ENCODE measurements at places on chromosomes 1 and 21.

DNA sequence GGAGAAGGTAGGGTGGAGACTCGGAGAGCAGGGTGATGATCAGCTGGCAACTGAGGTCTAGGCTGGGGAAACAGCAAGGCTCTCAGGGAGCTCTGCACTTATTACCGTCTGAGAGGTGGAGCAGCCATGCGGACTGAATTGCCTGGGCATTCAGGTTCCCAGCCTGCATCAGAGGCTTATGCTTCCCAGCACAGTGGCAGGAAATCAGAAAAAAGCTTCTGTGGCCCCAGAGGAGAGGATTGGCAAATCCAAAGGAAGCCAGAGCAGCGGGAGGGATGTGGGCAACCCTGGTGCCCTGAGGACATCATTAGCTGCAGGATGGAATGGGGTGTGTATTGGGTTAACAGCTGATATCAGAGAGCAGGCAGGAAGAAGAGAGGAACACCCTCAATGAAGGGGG is 374.1 kb upstream of the POU3F1 start:
- no peak for DNase-seq

- DNase-seq = no peak
Measured at GRCh38 chr1:92838519-92838918, 6.7 kb downstream of the RPL5 start.

DNA sequence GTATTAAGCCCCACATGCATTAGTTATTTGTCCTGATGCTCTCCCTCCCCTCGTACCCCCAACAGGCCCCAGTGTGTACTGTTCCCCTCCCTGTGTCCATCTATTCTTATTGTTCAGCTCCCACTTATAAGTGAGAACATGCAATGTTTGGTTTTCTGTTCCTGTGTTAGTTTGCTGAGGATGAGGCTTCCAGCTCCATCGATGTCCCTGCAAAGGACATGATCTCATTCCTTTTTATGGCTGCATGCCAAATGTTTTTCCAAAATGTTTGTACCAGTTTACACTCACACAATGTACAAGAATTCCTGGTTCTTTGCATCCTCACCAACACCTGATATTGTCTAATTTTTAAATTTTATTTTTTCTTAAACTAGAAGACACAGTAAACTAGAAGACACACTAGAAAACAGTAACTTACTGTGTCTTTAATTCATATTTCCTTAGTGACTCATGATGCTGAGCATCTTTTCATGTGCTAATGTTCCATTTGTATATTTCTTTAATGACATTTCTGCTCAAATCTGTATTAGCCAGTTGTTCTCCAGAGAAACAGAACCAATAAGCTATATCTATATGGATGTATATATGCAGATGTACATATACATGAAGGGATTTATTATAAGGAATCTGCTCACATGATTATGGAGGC is 19.4 kb upstream of the USP1 start:
- no peak for DNase-seq

DNA sequence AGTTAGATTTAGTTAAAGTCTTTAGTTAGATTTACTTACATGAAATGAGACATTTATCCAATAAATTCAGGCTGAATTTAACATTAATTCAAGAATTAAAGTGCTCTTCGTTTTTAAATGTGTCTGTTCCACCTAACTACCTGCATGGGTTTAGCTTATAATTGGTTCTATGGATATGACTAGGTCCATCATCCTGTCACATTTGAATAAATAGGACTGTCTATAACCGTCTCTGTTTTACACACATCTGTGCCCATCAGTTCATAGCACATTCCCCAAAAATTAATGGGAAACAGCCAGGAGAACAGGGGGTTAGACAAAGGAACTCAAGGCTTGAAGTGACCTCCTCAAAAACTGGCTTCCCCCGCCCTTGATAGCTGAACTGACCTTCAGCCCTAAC is 219.6 kb downstream of the MRPL39 start:
- DNase-seq = no peak

GRCh38 chr1:15017120-15017519 is 136.4 kb upstream of the TMEM51 start:
- DNase-seq = no peak

- DNase-seq = no peak
Measured at GRCh38 chr1:223348439-223348838, 15.5 kb downstream of the SUSD4 start.

DNA sequence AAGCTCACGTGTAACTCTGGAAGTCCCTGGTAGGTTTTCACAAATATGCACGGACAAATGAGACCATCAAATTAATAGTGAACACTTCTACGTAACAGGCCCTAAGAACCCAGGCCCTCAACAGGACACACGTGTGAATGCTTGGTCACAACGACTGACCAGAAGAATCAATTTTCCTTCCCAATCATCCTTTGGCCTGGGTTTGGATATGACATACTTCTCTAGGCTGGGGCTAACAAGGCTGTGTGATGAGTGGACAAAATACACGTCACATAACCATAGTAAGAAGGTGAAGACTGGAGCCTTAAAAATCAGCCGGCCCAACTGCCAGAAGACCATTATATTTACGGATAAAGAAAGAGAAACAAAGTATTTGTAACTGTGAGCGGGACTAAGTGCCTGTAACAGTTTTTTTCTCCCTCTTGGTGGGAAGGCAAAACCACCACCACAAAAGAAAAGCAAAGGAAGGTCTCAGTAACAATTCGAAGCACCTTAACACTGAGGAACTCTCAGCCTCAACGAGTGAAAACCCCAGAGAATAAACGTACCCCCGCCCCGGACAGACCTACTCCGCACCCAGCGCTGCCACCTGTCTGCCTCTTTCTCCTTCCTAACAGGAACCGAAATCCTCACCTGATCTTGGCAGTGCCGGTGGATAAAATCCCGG is 450 bp downstream of the SDE2 start:
- DNase-seq = no peak

DNA sequence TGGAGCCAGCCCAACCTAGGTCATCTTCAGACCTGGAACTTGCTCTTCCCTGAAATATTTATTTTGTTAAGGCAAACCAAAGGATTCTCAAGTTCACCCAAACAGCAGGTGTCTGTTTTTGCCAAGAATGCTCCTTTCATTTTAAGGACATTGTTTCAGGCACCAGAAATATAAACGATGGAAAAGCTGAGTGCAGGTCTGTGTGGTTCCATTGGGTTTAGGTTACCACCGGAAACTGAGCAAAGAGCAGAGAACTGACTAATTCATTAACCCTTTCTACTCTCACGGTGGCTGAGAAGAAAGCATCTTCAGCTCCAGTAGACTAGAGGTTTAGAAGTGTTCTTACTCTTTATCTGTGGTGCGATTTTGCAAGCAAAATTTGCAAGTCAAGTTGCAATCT is 38.0 kb upstream of the ZC3H11B start:
- no peak for DNase-seq

- no peak for DNase-seq
Measured at GRCh38 chr1:203888807-203889251, 27.4 kb downstream of the SNRPE start.

DNA sequence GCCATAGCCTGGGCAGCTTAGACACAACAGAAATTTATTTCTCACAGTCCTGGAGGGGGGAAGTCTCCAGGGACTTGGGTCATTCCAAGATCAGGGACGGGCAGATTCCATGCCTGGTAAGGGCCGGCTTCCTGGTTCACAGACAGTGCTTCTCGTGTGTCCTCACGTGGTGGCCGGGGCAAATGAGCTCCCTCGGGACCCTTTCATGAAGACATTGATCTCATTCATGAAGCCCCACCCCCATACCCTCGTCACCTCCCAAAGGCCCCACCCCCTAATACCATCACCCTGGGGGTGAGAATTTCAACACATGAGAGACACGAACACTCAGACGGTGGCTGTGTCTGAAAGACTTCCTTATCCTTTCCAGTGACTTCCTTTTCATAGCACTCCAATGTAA is 51.5 kb downstream of the ACOT7 start:
- DNase-seq = no peak

DNA sequence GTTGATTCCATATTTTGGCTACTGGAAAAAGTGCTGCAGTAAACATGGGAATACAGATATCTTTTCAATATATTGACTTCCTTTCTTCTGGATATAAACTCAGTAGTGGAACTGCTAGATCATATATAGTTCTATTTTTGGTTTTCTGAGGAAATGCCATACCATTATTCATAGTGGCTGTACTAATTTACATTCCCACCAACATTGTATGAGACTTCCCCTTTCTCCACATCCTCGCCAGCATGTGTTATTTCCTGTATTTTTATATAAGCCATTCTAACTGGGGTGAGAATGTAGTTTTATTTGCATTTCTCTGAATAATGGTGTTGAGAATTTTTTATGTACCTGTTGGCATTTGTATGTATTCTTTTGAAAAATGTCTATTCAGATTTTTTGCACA is 385.2 kb downstream of the NUF2 start:
- no peak for DNase-seq

DNA sequence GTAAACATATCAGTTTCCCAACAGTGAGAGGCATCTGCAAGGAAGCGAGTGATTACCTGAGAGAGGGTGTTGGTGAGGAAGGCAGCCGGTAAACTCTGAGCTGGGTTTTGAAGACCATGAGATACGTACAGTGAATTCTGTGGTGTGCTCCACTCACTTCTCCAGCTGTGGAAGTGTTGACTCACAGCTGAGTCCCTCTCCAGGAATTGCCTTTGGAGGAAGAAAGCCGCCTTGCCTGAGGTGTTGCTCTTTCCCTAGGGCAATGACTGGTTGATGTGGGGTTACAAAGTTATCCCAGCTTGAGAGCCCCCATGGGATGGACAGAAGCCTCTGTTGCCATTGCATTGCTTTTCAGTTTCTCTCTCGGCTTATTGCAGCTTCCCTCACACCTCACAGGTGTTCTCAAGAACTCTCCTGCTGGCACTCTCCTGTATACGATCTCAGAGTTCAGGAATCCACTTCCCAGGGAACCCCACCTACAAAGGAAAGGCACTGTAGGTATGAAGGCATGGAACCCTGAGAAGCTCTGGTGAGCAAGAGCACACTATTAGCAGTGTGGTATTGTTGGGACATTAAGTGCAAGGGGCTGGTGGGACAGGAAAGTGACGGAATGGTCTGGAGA is 10.8 kb downstream of the NHLH1 start:
- no peak for DNase-seq

GRCh38 chr1:157505481-157506272 is 46.6 kb downstream of the FCRL5 start:
- no peak for DNase-seq

DNA sequence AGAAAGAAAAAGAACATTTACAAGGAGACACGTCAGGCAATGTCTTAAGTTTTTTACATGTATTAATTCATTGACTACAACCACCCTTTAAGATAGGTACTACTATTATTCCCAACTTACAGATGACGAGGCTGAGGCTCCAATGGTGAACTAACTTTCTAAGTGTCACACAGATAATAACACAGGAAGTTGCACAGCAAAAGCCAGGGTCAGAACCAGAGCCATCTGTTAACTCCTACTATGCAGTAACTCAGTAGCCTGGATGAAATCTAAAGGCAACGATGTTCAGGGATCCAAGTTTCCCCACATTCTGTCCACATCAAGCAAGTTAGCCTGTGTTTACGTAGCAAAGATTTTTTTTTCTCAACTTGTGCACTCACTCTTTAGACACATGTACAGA is 371.7 kb downstream of the PTPRC start:
- no peak for DNase-seq

DNA sequence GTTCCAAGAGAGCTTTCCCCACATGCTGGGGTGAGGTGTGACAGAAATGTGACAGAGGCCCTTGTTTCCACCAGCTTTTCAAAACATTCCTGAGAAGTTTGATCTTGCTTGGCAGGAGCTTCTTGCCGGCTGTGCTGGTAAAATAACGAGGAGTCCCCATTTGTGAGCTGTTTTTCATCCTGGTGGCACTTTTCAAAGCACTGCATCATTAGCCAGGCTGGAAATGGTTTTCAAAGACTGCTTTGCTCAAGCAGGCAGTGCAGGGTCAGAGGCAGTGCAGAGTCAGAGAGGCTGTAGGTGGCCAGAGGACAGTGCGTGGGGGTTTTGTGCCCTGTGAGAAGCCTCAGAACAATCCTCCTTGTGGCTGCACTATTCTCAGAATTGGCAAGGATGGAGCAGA is 75.8 kb upstream of the KCNA3 start:
- no peak for DNase-seq

DNA sequence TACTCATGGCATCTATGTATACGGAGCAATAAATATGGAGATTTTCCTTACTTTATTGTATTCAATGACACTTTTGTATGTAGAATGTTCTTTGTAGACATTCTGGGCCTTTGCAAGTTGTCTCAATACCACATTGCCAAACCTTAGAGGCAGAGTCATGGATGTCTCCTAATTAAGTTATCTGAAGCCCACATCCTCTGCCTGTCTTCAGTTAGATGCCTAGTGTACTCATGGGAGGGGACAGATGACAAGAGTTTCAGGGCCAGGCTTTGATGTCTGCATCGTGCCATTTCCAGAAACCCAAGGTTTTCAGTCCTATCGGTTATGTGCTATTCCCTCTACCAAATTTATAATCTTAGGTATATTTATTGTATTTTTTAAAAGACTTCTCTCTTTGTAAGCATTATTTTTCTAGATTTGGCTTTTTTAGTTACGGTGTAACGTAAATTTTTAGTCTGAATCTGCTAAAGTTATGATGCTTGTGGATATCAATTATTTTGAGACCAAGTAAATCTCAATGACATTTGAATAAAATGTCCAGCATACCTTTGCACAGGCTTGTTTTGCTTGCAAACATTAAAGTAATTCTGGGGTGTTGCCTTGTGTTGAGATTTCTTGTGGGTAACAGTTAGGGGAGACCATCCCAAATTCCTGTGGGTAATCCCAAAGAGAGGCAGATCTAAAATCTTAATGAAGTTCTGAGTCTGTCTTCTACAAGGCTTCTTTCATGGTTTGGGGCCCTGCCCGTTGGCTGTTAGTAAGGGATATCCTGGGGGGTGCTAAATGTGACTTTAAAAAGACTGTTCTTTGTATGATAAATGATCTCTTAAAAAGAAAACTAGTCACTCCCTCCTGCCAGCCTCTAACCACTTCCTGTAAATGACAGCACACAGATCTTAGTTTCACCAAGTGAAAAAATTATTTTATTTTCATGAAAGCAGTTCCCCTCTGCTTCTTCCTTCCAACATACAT is 8.0 kb upstream of the MACF1 start:
- no peak for DNase-seq
